ENCODE measurements at places on chromosomes 1 and 21.

- DNase-seq: no peak
Observed at GRCh38 chr21:34534522-34534921, 22.5 kb upstream of the KCNE1 start.

DNA sequence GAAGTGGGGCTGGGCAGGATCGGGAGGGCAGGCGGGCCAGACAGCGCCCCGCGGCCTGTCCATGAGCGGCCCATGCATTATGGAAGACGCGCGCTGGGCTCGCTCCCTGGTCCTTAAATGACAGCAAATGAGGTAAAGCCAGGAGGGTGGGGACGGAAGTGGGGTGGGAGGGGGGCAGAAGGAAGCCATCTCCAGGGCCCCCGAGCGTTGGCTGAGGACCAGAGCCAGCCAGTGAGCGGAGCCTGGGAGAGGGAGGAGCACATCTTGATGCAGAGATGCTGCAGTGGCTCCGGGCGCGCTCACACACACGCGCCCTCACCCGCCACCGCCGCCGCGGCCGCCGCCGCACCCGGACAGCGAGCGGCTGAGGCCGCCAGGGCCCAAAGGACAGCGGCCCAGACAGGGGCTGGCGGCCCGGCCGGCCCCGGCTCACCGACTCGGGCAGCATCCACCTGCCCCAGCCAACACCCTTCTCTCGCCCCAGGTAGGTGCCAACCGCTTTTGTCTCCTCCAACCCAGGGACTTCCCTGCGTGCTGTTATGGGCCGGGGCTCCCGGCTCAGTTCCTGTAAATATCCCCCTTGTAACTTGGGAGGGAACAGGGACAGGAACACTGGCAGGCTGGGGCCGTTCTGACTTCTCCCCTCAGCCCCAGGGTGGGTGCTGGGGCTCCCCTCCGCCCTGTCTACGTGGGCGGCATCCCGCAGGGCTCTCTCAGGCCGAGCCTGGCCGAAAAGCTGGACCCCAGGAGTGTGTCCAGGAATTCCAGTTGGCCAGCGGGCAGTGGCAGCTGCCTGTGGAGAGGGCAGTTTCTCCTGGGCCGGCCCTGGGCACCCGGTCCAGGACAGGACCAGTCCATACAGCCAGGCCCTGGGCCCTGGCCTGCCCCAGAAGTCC, at the start of gene CNTN2:
CNTN2 (plus strand) TSS at position 302 of the 896 bp plus-strand sequence. CDS start 9,974 bp downstream, outside the sequence.
- no peak for DNase-seq

- DNase-seq: peak; percentile 18
Observed at GRCh38 chr21:17610911-17611310, 1.8 kb downstream of the BTG3 start.

DNA sequence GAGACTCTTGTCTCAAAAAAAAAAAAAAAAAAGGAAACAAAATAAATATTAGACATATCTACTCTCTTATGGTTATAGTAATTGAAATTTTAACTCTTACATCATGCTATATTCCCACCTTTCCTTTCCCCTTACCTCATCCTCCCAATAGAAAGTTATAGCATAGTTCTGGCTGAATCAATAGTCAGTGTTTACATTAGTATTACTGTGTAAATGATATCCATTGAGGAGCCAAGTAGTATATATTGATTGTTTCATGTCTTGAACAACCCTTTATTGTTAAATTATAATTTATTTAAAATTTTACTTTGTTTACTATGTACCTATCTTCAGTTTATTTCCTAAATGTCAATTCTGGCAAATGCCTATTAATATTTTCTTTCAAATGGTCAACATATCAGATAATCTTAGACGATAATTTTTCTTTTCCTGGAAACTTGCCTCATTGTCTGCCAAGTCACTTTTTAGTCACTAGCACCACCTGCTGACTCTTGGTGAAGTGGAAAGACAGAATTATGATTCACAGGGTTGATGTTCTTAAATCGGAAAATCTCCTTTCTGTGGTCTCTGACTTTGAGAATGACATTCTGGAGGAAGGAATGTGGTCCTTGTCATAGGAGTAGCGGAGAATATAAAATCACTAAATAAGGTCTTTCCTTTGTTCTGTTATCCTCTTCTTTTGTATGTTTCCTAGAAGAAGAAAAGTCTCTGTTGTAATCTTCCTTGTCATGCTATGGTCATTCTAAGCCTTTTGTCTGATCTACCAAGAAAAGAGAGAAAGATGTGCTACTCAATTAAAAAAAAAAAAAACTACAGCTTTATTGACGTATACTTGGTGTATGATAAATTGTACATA, 8.6 kb downstream of the HJV start:
- DNase-seq: peak; percentile 85

DNA sequence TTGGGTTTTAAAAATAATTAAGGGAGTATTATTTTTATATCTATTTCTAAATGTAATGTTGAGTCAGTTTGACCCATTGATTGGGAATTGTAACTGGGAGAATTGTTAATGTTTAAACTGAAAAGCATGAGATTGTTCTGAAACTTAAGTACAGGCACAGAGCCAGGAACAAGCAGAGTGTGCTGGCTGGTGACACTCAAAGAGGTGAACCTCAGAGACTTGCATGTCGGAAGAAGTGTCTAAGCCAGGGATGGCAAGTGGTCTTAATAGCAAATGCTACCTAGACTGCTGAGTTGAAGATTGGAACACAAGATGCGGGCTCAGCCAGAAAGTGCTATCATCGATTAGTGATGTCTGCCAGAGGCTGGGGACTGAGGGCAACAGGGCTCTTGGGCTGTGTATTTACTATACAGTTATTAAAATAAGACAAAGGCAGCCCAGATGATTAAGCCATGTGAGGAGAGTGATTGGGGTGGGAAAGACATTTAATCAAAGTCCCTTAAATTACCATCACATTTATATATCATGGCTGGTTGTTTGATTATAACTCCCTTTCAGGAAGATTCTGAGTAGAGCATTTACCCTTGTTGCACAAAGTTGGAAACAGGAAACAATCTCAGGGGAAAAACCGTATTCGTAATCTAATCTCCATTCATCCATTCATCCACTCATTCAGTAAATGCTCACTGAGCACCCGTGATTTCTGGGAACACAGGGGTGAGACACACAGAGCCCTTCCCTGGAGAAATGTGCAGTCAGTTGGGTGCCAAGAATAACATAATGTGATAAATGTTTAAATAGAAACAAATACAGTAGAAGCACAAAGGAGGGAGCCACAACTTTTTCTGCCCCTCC, 42.8 kb downstream of the C8A start:
- DNase-seq: no peak

All from NCI-H345 (cell line).